ENCODE measurements at places on chromosomes 16 and 17. TPM values are rescaled to one million over a fixed set of nuclear protein-coding genes. Genes with fewer than 3 reads are reported as not detected.

The GRAPL gene
- not detected for total RNA-seq

The KCNH4 gene
- under 0.01 TPM for total RNA-seq

The NPIPB9 gene
- 2.7 TPM for total RNA-seq

The ABCC11 gene
- total RNA-seq: under 0.01 TPM

The TBC1D3K gene
- not detected for total RNA-seq

The MYCBPAP gene
- total RNA-seq: 0.97 TPM

The PABPN1L gene
- not detected for total RNA-seq

The ZNF469 gene
- total RNA-seq: 3.1 TPM

The ESRP2 gene
- 0.12 TPM for total RNA-seq

Measured in hair follicle dermal papilla cell (primary cell).